ENCODE measurements at places on chromosomes 3 and 15.

DNA sequence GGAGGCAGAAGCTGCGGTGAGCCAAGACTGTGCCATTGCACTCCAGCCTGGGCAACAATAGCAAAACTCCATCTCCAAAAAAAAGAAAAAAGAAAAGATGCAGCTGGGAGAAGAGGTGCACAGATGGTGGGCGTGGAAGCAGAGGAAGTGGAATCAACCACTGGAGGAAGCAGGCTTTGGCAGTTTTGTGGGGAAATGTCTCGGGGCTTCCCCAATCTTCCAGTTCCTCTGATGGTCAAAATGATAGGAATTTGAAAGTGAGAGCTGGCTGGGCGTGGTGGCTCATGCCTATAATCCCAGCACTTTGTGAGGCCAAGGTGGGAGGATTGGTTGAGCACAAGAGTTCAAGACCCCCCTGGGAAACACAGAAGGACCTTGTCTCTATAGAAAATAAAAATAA, 48.1 kb upstream of the SMAD3 start:
- DNase-seq: no peak

DNA sequence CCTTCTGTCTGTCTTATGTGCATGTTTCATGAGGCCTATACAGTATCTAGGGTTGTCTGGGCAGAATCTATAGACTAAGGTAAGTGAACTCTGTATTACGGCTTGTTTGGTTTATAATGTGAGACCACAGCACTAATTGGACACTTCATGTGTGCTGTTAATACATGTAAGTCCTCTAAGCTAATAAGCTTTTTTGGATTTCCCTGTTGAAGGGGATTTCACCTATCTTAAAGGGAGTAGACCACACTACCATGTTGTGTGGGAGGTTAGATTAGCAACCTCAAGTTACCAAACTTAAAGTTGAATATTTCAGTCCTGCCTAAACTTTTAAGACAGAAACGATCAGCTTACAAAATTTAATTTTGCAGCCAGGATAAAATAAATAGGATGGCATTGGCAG, 189.8 kb upstream of the GOLIM4 start:
- no peak for DNase-seq

GRCh38 chr15:82656641-82657266, 9.6 kb upstream of the CPEB1 start:
- no peak for DNase-seq

DNA sequence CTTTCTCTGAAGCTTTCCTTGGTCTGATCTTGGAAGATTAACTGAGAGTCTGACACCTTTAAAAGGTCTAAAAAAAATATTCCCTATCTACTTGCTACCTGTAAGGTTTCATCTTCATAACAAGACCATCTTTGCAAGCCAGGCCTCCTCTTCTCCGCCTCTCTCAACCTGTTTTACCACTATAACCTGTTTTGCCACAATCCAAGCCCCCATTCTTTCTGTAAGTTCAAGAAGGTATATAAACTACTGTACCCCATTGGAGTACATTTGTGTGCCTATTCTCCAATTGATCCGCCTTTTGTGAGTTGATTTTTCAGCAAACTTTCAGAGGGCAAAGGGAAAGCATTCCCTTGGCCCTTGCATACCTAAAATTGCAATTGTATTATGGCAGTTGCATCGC, 319.3 kb upstream of the NECTIN3 start:
- DNase-seq: no peak

DNA sequence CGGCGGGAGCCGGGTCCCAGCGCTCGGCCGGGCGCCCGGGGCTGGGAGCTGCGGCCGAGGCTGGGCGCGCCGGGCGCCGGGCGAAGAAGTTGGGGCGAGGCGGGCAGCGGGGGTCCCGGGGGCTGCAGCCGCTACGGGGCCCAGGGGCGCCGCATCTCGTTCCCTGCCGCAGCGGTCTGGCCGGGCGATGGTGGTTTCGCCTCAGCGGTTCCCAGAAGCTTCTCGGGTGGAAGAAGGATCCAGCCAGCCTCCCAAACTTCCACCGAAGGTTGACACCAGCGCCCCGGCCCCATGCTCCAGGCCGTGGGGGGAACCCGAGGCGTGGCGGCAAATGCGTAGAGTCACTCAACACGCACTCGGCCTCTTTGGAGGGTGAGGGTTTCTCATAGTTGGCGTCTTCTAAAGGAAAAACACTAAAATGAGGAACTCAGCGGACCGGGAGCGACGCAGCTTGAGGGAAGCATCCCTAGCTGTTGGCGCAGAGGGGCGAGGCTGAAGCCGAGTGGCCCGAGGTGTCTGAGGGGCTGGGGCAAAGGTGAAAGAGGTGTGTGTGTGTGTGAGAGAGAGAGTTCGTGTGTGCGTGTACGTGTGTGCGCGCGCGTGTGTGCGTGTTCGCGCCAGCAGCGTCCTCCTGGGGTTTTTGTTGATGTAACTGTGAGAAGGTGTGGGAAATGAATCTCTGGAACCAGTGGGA, 940 bp downstream of the BOC start:
- DNase-seq: peak; percentile 47

DNA sequence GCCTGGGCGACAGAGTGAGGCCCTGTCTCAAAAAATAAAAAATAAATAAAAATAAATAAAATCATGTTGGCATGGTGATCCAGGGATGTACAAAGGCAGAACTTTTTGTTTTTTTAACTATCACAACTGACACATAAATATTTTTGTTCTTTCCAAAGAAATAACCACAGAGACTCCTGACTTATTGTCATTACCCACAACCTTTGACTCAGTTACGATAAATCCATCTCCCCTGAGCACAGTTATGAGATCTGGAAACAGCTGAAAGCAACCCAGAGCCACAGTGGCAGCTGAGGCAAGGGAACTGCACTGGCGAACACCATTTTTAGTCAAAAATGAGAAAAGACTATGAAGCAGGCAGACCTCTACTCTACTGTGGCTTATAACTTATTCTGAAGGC, 24.0 kb downstream of the OSBPL10 start:
- peak; percentile 50 for DNase-seq

GRCh38 chr15:22243440-22244130, 163.3 kb downstream of the OR4M2 start:
- DNase-seq: no peak

GRCh38 chr3:62667714-62668113, 207.5 kb downstream of the CADPS start:
- DNase-seq: no peak

DNA sequence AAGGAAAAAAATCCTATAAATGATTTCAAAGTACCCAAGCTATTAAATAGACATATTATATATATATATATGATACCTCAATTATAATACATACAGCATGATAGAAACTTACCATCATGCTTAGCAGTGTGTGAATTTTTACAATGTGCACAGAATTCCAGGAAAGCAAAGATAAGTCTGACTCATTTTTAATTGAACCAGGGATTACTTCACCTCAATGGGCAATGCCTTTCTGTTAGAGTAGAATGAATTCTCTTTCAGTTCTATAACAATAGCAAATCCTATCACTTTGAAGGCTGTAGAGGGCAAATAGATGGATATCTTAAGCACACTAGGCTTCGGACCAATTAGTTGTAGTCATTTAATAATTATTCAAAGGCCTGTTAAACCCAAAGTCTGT, 54.8 kb upstream of the P3H2 start:
- peak; percentile 68 for DNase-seq

- DNase-seq: no peak
These were observed 46.2 kb upstream of the CTDSPL2 start for GRCh38 chr15:44381236-44381635.

GRCh38 chr3:48832684-48833083, 15.0 kb downstream of the PRKAR2A start:
- DNase-seq: no peak

DNA sequence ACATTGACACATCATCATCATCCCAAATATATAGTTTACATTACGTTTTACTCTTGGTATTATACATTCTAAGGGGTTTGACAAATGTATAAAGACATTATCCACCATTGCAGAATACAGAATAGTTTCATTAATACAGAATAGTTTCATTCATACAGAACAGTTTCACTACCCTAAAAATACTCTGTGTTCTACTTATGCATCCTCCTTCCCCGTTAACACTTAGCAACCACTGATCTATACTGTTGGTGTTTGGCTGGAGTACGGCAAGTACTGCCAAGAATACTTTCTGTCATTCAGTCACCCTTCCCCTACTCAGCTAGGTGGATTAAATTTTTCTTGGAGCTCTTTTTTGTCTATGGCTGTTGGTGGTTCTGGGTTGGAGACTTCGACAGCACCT, 33.4 kb downstream of the LEKR1 start:
- DNase-seq: no peak

GRCh38 chr3:35598804-35599203, 40.5 kb upstream of the ARPP21 start:
- DNase-seq: no peak

DNA sequence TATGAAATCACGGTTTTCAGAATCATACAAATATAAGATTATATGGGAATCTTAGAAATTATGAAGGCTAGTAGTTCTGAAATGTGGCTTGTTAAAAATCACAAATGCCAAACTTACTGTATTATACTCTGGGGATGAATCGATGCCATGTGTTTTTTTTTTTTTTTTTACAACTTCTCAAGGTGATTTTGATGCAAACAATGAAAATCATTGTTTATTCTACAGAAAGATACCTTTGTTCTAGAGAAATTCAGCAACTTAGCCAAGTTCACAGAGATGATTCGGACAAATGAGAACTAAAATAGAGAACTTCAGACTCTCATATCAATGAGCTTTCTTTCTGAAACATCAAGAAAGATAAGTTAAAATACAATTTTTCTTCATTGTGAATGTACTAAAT, 92.0 kb downstream of the ZPLD1 start:
- DNase-seq: no peak

DNA sequence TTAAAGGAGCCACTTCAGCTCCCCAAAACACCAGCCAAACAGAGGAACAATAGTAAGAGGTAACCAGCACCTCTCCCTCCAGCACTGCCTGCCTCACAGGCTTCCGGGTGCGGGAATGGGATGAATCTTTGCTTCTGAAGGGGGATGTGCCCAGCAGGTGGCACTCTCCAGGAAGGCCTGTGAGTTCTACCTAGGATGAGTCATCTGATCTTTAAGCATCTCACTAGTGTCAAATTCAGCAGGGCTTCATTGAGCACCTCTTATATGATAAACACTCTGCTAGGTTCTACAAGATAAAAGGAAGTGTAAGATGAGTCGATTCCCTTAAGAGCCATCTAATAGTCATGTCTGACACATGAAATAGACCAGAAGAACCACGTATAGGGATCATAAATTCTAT, 237.4 kb upstream of the UMPS start:
- DNase-seq: peak; percentile 77

- DNase-seq: no peak
These were observed 133.4 kb downstream of the LPP start for GRCh38 chr3:188287339-188287738.

DNA sequence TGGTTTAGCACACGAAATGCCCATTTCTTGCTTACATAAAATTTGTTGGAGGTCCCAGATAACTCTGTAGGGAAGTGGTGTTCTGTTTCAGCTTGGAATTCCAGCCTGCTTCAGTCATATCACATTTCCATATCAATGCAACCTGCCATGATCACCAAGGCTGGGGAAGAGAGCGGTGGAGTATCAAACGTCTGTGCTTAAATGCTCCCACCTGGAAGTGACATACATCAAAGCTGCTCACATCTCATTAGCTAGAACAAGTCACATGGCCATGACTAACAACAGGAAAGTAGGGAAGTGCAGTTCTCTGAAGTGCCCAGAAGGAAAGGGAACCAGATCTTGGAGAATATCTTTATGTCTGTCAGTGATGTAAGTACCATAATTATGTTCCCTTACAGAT, 130.2 kb upstream of the CFAP20DC start:
- DNase-seq: peak; percentile 11

DNA sequence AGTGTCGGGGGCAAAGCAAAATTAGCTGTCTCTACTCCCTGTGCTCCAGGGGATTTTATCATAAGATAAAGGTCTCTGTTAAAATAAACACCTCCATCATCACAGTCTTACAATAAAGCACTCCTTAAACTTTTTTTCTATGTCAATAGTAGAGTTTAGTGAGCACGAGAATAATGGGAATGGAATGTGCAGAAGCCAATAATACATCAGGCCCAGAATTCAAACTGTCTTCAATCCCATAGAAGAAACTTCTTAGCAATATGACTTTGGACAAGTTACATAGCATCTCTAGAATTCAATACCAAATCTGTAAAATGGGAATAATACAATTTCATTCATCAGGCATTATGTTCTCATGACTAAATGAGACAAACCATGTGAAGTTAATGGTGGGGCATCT, 49.0 kb upstream of the EPHA3 start:
- DNase-seq: no peak

DNA sequence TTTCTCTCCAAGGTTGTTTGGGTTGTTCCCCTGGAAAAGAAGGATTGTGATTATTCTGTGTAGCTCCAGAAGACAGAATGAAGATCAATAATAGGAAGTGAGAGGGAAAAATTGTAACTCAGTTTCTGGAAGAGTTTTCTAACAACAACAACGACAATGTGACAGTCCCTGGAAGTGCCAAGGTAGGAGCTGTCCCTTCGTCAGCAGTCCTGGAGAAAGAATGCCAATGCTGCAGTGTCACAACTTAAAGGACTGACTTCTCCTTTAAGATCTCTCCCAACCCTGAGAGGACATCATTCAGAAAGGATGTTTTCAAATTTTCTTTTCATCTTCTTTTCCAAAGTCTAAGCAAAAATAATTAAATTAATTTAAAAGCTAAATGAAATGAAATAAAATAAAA, 136.4 kb upstream of the GAP43 start:
- DNase-seq: no peak

DNA sequence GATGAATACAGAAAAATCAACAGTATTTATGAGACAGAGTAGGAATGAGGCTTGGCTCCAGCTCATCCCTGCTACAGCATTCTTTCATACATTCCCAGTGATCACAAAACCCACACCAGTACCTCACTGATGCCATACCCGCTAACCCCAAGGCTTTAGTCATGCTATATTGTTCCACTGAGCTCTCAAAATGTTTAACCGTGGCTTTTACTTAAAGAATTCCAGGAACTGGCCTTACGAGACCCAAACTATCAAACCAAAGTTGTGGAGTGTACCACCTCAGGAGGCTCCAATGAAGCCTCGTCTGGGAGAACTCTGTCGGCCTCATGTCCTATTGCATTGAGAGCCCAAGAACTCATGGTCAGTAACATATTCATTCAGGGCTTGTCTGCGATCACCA, 278.9 kb downstream of the ULK4 start:
- peak; percentile 78 for DNase-seq

DNA sequence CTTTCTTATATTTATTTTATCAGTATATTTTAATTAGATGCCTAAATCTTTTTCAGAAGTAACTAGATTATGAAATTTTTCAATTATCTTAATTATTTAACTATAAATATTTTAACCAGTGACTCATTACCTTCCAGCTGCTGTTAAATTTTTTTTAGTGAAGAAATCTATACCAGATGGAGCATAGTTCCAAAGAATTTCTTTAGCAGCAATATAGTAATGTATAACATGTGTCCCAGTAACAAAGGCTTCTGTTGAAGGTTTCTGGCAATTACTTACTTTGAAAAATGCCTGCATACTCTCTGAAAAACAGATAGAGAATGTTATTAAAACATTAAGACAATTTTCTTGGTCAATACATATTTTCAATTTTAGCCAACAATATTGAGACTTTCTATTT, 45.1 kb upstream of the CP start:
- DNase-seq: no peak

All from M059J (cell line).